Activated naive CD4-positive, alpha-beta T cell (primary cell): ENCODE measurements at places on chromosomes 1 and 21.

GRCh38 chr1:109190189-109190588 lies 23.5 kb upstream of the SARS1 start:
- no peak for DNase-seq

DNA sequence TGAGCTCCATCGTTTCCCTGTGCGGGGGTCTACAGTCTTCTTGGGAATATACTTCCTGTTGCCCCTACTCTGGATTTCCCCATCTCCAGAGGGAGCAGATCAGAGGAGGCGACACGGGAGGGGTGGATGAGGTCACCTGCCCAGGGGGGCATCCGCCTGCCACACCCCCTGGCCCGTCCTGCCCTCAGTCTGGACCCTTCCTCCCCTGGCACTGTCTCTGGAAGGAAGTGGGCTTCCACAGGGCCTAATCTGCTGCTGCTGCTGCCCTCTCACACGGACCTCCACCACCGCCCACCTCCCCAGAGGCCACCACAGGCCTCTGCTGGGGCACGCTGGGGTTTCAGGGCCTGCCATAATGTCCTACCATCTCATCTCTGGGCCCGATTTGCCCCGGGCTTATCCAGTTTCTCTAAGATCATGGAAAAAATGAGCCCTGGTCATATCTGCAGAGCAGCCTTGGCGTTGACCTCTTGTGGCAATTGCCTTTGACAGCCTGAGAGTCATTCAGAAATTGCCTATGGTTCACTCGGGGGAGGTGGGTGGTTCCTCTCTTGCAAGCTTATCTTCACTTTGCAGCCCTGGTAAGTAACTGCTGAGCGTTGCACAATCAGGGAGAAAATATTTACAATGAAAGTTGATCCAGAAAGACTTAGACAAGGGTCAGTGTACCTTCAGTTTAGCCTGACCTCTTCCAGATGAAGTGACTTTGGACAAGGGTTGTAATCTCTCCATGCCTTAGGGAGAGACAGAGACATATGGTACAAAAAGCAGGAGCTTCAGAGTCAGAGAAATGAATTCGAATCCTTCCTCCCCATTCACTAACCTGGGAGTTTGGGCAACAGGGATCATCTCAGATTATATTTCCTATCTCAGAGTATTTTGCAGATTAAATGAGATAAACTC lies 252.4 kb downstream of the TOMM20 start:
- DNase-seq, result no peak

GRCh38 chr1:20014153-20014552 lies 34.7 kb upstream of the PLA2G2A start:
- no peak for DNase-seq

DNA sequence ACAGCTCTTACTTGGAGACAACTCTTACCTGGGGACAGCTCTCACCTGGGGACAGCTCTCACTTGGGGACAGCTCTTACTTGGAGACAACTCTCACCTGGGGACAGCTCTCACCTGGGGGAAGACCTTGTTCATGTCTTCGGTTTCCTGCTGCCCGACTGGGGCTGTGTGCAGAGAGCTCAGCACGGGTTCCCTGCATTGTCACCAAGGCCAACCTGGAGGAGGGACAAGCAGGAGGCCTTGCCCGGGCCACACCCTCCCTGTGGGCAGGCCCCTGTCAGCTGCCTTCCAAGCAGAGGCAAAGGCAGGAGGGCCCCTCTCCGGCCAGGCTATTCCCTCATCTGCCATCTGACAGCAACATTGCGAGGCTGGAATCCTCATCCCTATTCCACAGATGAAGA lies at the start of gene LDLRAD1:
Gene LDLRAD1, minus strand, starts transcription at position 208 of the 400 bp plus-strand sequence. Its CDS starts 74 bp downstream, at position 134.
- DNase-seq, result no peak
